ENCODE measurements at places on chromosomes 4 and X.

GRCh38 chr4:105399532-105400161, 74.2 kb downstream of the PPA2 start:
- peak; percentile 87 for DNase-seq

DNA sequence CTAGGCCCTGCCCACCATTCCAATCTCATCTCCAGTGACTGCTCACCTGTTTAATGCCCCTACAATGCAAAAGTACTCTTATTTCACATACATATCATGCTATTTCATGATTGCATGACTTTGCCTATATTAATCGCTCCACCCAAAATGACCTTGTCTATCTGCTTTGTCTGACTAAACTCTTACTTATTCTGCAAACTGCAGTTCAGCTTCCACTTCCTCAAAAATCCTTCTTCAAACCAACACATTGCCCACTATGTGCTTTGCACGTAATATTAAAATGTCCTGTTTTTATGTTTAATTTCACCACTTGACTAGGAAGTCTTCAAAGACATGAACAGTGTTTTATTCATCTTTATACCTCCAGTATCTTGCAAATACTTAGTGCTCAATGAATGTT, 229.6 kb downstream of the OPHN1 start:
- DNase-seq: no peak

DNA sequence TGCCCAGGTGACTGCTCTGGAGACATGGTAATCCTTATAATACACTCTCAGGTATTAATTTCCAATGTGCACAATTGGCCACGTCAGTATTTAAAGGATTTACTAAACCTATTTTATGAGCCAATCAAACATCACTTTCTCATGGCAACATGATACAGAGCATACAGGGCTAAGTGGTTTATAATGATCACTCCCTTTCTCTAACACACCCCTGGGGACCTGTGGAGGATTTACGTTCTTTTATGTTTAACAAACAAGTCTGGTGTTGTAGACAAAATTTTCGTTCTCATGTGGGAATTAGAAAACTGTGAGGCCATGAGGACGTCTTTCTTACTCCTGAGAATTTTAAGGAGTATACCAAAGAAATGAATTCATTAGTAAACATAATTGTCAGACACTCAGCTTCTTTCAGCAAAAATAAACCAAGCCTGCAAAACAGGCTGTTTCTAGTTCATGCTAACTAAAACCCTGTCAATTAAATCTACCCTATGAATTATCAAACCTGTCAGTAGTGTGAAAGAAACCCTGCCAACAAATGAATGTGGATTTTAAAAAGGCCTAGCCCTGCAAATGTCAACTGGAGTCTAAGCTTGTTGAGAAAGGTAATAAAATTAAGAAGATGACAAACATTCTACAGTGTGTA, 155.8 kb downstream of the PDGFC start:
- DNase-seq: no peak

GRCh38 chr4:57265831-57266582, 155.8 kb upstream of the IGFBP7 start:
- DNase-seq: peak; percentile 15

Data from EL (cell line).